ENCODE measurements at places on chromosomes 12 and 14.

GRCh38 chr14:77024171-77024691, 4.3 kb downstream of the IRF2BPL start:
- peak; percentile 83 for DNase-seq

DNA sequence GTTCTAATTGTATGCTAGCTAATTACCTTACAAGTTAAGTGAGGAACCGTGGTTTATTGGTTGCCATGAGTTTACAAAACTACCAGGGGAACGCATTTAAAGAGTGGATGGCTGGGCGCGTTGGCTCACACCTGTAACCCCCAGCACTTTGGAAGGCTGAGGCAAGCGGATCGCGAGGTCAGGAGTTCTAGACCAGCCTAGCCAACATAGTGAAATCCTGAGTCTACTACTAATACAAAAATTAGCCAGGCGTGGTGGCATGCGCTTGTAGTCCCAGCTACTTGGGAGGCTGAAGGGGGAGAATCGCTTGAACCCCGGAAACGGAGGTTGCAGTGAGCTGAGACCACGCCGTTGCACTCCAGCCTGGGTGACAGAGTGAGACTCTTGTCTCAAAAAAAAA, 2.2 kb downstream of the EIF5 start:
- DNase-seq, result no peak

DNA sequence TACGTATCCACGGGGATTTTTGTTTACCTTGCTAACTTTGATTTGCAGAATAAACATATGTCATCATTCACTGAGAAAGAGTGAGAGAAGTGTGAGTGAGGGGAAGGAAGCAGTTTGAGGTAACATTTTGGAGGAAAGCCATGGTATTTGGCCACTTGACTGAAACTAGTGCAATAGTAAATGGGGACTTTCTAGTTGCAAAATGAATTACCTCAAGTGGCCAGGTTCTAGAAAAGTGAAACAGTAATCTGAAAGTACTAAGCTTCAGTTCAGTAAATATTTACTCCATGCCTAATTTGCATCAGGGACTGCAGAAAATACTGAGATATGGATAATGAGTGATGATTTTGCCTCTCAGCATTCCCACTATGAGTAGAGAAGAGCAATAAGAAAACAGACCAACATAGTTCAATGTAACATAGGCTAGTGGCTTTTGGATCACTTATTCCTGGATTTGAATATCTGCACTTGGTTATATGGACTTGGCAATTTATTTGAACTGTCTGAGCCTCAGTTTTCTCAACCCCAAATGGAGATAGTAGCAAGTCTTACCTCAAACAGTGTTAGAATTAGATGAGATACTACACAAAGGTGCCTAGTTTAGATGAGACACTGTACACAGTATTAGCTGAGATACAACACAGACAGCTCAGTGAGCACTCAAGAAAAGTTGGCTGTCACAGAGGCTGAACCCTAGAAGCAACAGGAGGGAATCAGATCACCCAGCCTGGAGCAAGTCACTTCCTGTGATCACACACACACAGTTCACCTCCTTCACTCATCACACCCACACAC, 439.1 kb downstream of the NPAS3 start:
- no peak for DNase-seq

- no peak for DNase-seq
Observed at GRCh38 chr14:35877276-35877675, 51.1 kb downstream of the BRMS1L start.

GRCh38 chr12:114404083-114404925, 1.6 kb downstream of the TBX5 start:
- no peak for DNase-seq

DNA sequence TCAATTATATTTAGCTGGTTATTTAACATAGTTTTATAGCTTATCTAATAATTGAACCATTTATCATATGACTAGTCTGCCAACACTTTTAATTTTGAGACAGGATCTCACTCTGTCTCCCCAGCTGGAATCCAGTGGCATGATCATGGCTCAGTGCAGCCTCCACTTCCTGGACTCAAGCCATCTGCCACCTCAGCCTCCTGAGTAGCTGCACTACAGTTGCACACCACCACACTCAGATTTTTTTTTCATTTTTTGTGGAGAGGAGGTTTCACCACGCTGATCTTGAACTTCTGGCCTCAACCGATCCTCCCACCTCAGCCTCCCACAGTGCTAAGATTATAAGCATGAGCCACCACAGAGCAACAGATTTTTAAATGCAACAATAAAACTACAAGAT, 151.4 kb upstream of the MDGA2 start:
- DNase-seq, result no peak

- DNase-seq, result no peak
Observed at GRCh38 chr14:67646131-67646530, 26.4 kb downstream of the ARG2 start.

- DNase-seq, result no peak
Observed at GRCh38 chr12:65903691-65904383, 79.6 kb downstream of the HMGA2 start.

- DNase-seq, result peak; percentile 34
Observed at GRCh38 chr14:89000007-89000942, 175.8 kb downstream of the TTC8 start.

- DNase-seq, result no peak
Observed at GRCh38 chr12:11584221-11584855, 65.1 kb upstream of the ETV6 start.

DNA sequence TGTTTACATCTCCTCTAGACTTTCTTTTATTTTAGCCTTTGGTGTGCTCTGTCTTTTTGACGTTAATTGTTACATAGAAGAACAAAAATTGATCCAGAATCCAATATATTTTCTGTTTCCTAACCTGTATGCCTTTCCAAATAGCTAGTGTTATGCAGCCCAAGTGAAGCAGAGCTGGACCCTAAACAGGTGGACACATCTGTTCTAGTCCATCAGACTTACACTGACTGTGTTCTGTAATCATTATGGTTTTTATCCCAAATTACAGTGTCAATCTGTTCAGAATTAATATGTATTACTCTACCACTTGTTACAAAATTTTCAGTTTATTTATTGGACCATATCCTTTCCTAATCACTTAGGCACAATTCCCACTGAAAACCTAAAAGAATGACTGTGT, 176.8 kb upstream of the FOXG1 start:
- DNase-seq, result no peak

- DNase-seq, result peak; percentile 28
Observed at GRCh38 chr14:64502887-64503433, 678 bp downstream of the ZBTB25 start.

- no peak for DNase-seq
Observed at GRCh38 chr12:107761502-107761904, 566 bp upstream of the PRDM4 start.

DNA sequence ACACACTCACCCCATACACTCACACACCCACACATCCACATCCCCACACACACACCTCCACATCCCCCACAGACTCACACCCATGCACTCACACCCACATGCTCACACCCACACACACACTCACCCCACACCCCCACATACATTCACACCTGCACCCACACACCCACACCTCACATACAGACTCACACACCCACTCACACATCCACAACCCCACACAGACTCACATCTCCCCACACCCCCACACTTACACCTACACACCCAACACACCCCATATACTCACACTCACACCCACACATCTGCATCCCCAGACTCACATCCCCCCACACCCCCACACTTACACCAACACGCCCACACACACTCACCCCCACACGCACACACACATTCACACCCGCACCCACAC, 171.8 kb downstream of the GLT1D1 start:
- DNase-seq, result no peak

DNA sequence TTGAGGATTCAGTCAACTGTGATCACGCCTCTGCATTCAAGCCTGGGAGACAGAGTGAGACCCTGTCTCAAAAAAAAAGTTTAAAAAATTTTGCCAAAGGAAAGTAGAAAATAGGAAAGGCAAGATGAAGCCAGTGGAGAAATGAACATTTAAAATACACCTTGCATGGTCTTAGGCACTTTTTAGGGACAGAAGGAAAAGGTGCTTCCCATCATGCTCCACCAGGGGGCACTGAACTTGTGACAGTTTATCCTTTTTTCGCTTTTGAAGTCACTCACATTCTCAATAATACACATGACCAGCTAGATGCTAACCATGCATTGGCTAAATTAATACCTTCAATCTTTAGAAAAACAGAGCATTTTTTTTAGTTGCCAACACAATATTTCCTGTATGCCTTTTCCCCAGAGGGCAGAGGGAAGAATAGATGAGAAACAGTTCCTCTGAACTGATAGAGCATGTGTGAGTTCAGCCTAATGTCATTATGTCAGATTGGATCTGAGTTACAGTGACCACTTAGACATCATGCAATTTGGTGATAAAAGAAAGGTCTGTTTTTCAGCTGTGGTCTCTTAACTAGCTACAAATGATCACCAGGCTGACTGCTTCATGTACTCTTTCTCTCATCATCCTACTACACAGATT, 221.8 kb upstream of the SSTR1 start:
- peak; percentile 37 for DNase-seq

- no peak for DNase-seq
Observed at GRCh38 chr14:35244542-35244941, 47.6 kb upstream of the PSMA6 start.

GRCh38 chr12:130462558-130463274, 125.0 kb downstream of the PIWIL1 start:
- no peak for DNase-seq

DNA sequence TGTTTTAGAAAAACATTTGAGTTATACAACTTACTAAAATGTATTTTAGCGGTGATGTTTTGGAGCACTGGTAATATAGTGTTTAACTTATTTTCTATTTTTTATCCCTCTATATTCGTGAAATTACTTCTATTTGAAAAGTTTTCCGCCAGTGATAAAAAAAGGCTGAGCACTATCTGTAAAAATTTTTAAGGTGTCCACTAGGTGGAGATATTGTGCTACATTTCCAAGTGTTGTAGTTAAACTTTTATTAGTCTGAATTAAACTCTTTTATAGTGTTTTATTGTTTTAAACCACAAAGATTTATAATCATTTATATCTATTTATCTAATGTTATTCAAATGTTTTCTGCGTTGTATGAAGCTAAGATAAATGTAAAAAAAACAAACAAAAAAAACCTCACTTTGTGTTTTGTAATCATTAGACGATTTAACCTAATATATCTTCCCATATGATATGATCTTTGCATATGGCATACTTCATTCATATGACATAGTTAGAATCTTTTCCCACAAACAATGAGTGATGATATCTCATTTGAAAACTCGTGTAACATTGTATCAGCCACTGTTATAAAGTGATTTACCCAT, 11.8 kb downstream of the ALG10B start:
- DNase-seq, result no peak

- DNase-seq, result no peak
Observed at GRCh38 chr14:103868242-103868897, 21.0 kb upstream of the PPP1R13B start.

DNA sequence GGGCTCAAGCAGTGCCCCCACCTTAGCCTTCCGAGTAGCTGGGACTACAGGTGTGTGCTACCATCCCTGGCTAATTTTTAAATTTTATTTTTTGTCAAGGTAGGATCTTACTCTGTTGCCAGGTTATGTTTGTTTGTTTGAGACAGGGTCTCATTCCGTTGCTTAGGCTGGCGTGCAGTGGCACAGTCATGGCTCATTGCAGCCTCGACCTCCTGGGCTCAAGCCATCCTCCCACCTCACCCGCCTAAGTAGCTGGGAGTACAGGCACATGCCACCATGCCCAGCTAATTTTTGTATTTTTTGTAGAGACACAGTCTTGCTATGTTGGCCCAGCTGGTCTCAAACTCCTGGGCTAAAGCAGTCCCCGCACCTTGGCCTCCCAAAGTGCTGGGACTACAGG, 83.3 kb upstream of the KCNH3 start:
- DNase-seq, result no peak

- DNase-seq, result no peak
Observed at GRCh38 chr12:31431721-31432240, 105.8 kb upstream of the SINHCAF start.

GRCh38 chr14:51202914-51203665, 37.0 kb upstream of the TMX1 start:
- peak; percentile 2 for DNase-seq

- no peak for DNase-seq
Observed at GRCh38 chr14:53613404-53614253, 343.0 kb downstream of the BMP4 start.

DNA sequence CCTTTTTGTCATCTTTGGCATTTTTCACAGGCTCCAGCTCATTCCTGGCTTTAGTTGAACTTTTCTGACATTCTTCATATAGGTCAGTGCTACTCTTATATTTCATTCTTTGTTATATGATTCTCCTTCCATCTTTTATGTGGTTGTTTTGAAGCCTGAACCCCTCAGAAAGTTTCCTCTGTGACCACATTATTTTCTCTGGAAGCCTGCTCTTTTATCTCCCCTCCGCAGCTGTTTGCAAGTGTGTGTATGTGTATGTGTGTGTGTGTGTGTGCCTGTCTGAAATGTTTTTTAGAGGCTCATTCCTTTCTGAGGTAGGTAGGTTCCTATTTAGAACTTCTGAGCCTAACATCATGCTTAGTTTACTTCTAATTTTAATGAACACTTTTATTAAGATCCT, 47.6 kb downstream of the ANO4 start:
- no peak for DNase-seq

DNA sequence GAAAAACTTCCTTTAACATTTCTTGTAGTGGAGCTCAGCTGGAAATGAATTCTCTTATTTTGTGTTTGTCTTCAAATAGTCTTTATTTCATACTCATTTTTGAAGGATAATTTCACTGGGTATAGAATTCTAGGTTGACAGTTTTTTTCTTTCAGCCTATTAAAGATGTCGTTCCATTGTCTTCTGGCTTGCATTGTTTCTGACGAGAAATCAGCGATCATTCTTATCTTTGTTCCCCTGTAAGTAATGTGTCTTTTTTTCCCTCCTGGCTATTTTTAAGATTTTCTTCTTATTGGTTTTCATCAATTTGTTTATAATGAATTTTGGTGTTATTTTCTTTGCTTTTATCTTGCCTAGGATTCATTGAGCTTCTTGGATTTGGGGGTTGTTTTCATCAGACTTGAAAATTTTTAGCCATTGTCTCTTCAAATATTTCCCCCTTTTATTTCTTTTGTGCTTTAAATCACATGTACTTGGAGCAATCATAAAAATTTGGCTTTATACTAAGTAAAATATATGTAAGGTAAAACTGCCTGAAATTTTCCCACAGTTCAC, 89.4 kb downstream of the UNC79 start:
- no peak for DNase-seq

- no peak for DNase-seq
Observed at GRCh38 chr14:83255015-83255726, 1721.5 kb upstream of the SEL1L start.

- peak; percentile 53 for DNase-seq
Observed at GRCh38 chr14:101072945-101073597, 169.5 kb upstream of the RTL1 start.

DNA sequence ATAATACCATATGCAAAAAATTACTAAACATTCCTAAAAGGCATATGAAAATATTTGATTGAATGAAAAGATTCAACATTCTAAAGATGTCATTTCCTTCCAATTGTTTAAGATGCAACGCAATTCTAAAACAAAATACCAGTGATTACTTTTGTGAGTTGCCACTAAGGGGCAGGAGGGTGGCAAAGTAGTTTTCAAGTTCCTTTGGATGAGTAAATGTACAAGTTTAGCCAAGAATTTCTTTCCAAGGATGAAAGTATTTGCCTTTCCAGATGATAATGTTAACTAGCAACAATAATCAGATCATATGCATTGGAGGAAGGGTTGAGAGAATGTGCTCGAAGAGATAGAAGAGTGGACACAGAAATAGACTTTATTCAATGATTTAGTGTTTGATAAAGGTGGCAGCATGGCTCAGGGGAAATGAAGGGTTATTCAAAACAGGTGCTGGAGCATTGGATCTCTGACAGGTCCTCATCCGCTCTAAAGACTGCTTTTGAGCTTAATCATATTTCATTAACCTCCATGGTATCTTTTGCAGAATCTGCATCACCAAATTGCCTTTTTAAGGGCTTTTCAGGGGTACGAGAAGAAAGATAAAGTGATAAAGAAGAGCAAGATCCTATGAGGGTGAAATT, 678.5 kb upstream of the TBX3 start:
- no peak for DNase-seq
